ENCODE measurements at places on chromosomes 12 and 14.

DNA sequence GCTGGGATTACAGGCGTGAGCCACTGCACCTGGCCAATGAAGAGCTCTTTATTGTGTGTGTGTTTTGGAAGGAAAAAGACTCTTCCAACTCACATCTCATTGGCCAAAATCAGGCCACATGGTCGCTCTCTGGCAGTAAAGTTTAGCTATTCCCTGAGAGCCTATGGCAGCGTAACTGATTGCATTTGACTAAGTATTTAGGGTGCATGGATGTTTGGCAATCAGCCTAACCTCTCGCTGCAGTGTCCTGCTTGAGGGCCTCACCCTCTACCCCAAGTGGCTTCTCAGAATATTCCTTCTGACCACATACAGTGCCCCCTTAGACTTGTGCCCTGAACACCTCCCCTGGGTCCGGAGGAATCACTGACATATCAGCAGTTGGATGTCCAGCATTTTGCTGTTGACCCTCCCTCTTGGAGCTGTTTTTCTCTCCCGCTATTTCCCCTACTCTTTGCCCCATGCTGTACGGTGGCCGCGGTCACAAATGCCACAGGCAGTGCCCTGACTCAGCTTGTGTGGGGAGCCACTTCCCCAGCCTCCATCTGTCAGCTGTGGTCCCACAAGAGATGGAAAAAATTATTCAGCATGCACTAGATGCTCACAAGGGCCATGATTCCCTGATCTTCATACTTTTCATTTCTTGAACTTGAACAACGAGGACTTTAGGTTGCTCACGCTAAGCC is 9.5 kb downstream of the PHETA1 start:
- no peak for DNase-seq

- DNase-seq, result no peak
These were observed 921.8 kb downstream of the BCL11B start for GRCh38 chr14:98350213-98350612.

- no peak for DNase-seq
These were observed 35.7 kb downstream of the CNOT2 start for GRCh38 chr12:70278945-70279344.

DNA sequence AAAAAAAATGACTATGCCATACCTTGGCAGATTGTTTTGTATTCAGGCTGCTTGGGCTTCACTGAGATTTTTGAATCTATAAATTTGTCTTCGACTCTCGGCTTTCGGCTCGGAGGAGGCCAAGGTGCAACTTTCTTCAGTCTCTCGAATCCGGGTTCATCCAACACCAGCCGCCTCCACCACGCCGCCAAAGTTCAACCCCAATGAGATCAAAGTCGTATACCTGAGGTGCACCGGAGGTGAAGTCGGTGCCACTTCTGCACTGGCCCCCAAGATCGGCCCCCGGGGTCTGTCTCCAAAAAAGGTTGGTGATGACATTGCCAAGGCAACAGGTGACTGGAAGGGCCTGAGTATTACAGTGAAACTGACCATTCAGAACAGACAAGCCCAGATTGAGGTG is 12.4 kb upstream of the SPPL3 start:
- DNase-seq, result no peak

- no peak for DNase-seq
These were observed 11.3 kb downstream of the RTRAF start for GRCh38 chr14:52000696-52001095.

GRCh38 chr12:121443911-121444841 is 44.3 kb downstream of the RNF34 start:
- no peak for DNase-seq

DNA sequence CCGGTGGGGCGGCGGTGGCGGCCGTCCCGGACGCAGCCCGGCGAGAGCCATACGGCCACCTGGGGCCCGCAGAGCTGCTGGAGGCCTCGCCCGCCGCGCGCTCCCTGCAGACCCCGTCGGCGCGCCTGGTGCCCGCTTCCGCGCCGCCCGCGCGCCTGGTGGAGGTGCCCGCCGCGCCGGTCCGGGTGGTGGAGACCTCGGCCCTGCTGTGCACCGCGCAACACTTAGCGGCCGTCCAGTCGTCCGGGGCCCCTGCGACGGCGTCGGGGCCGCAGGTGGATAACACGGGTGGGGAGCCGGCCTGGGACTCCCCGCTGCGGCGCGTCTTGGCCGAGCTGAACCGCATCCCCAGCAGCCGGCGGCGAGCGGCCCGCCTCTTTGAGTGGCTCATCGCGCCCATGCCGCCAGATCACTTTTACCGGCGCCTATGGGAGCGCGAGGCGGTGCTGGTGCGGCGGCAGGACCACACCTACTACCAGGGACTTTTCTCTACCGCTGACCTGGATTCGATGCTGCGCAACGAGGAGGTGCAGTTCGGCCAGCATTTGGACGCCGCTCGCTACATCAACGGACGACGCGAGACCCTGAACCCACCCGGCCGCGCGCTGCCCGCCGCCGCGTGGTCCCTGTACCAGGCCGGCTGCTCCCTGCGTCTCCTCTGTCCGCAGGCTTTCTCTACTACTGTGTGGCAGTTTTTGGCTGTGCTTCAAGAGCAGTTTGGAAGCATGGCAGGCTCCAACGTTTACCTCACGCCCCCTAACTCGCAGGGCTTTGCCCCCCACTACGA is 716 bp downstream of the RIOX1 start:
- DNase-seq, result peak; percentile 42

- no peak for DNase-seq
These were observed 36.8 kb downstream of the GOLGA5 start for GRCh38 chr14:92830902-92831301.

DNA sequence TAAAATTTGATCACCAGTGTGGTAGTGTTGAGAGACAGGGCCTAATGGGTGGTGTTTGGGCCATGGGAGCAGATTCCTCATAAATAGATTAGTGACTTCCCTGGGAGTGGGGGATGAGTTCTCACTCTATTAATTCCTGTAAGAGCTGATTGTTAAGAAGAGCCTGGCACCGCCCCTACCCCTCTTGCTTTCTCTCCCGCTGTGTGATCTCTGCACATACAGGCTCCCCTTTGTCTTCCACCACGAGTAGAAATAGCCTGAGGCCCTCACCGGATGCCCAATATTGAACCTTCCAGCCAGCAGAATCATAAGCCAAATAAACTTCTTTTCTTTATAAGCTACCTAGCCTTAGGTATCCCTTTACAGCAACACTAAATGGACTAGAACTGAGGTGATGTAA is 31.9 kb upstream of the CAND1 start:
- no peak for DNase-seq

- DNase-seq, result no peak
These were observed 54.4 kb downstream of the GPR137C start for GRCh38 chr14:52607061-52607460.

GRCh38 chr14:105309371-105309770 is 5.2 kb upstream of the PACS2 start:
- no peak for DNase-seq

GRCh38 chr14:103137689-103138300 is 14.5 kb downstream of the TNFAIP2 start:
- no peak for DNase-seq

Measured in Kasumi-1 (cell line).